ENCODE measurements at places on chromosomes 6 and 20.

GRCh38 chr20:21219686-21220085, 83.4 kb upstream of the XRN2 start:
- DNase-seq, result no peak

GRCh38 chr20:36346256-36346655, 40.1 kb downstream of the DLGAP4 start:
- no peak for DNase-seq

GRCh38 chr6:133523816-133524215, 282.7 kb downstream of the EYA4 start:
- DNase-seq, result no peak

GRCh38 chr6:315921-316752, 23.9 kb downstream of the DUSP22 start:
- no peak for DNase-seq

GRCh38 chr6:136607204-136607931, 57.1 kb upstream of the MAP7 start:
- no peak for DNase-seq

GRCh38 chr6:35402136-35402855, 49.8 kb upstream of the FANCE start:
- no peak for DNase-seq

GRCh38 chr6:44269178-44269920, 901 bp upstream of the TMEM151B start:
- no peak for DNase-seq

All from CD4-positive, alpha-beta T cell treated with Interleukin-4 for 1 hour (primary cell).